CD4-positive, alpha-beta T cell treated with Interleukin-6 at 100 ng/mL for 8 hours (primary cell): ENCODE measurements at places on chromosomes 11 and 22.

DNA sequence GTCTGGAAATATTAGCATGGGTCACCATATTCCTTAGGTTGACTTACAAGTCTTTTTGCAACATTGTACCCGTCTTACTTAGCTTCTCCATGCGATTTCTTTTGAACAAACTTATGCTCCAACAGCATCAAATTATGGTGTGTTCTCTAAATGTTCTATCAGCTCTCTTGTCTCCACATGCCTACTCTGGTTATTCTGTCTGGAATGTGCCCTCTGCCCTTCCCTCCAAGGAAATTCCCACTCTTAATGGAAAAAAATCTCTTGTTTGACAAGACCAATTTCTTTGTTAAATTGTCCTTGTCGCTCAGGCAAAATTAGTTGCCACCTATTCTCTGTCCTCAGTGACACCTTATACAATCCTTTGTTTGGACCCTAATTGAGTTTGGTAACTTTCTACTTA, 522.8 kb upstream of the LUZP2 start:
- no peak for DNase-seq

GRCh38 chr11:46444305-46444704, 52.7 kb upstream of the CHRM4 start:
- DNase-seq = no peak

GRCh38 chr11:123382555-123383074, 47.5 kb upstream of the GRAMD1B start:
- no peak for DNase-seq

DNA sequence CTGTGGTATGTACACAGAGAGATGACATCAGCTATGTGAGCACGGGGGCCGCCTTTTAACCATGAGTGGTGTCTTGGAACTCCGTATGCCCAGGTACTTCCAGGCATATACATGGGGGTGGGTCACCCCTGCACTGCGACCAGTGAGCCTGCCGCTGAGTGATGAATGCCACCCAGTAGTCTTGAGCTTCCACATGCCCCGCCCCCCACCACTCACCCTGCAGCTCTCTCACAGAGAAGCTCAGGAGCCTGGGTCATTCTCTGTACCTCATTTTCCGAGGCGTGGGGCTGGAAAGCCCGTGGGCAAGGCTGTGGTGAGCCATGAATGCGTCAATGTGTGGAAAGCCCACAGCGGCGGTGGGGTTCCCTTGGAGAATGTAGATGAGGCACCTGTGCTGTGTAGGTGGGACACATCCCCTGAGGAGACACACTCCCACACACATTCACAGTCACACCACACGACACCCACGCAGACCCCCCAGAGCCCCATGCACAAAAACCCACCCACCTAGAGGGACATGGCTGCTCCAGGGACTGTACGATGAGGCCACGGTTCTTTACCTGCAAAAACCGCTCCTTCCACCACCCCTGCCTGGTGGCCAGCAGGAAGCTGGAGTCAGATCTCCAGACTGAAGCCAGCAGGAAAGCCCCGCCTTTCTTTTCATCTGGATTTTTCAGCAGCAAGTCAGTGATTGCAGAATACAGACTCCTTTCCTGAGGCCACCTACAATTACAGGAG, 67.6 kb downstream of the PIWIL3 start:
- DNase-seq = no peak

DNA sequence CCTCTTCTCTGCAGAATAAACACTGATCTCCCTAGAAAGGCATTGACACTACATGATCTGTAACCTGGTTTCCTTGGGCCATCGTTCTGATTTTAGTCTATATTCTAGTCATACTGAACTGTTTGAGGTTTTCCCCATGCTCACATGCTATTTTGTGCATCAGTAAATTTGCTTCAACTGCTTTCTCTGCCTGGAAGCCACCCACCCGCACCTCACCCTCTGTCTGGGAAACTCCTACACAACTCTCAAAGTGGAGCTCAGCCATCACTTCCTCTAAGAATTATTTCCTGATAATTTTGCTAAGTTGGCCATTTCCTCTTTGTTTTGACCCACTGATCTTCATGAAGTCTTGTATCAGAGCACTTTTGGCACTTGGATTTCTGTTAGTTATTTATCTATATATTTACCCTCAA, 36.1 kb downstream of the MMP20 start:
- no peak for DNase-seq

DNA sequence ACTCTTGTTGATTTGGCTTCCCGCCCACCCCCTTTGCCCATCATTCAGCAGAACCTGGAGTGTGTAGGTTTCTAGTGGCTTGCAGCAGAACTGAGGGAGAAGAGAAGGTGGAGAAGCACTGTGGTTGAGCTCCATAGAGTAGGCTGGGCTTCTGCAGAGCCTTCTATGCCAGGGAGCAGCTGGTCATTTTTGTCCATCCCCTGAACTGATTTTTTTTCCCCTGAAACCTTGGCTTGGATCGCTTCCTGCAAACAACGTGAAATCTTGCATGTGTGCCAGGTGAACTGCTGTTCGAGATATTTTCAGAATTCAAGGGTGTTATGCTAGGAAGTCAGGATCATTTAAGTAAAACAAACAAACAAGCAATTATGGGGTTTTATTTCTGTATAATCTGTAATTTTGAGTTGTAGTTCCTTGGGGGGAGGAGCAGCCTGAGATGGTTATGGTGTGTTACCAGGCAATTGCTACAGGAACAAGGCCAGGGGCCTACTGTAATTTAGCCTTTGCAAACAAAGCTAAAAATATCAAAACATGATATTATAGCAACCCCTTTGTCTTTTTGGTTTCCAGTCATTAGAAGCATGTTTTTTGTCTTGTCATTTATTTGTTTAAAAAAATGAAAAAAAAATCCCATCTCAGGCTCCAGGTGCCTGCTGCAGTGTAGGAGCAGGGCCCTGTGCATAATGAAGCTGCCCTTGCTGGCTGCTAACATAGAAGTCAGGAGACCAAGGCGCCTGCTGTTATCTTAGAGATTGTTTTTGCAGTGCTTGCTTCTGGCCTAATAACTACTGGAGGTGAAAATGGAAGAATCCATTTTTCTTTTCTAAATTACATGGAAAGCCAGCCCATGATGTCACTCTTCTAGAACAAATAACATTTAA, 152.4 kb upstream of the TTC12 start:
- no peak for DNase-seq
